Stimulated activated CD8-positive, alpha-beta memory T cell treated with anti-CD3 and anti-CD28 coated beads, Interleukin-7, amount 100 ng/mL, for 1 hour (primary cell): ENCODE measurements at places on chromosomes 6 and 20.

GRCh38 chr20:44014807-44015732, 100.4 kb downstream of the TOX2 start:
- no peak for DNase-seq

GRCh38 chr6:150510576-150510975, 89.1 kb upstream of the PLEKHG1 start:
- DNase-seq = no peak

DNA sequence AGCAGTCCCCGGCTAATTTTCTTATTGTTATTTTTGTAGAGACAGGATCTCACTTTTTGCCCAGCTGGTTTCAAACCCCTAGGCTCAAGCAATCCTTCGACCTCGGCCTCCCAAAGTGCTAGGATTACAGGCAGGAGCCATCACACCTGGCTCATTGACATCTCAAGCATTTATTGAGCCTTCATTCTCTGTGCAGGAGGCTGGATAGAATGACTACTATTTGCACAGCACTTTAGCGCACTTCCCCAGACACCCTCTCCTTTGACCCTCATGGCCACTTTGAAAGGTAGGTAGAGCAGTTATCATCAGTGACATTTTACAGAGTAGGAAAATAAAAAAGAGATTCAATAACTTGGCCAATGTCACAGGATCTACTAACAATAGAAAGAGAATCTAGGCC, 124.0 kb upstream of the STXBP5 start:
- DNase-seq = no peak

DNA sequence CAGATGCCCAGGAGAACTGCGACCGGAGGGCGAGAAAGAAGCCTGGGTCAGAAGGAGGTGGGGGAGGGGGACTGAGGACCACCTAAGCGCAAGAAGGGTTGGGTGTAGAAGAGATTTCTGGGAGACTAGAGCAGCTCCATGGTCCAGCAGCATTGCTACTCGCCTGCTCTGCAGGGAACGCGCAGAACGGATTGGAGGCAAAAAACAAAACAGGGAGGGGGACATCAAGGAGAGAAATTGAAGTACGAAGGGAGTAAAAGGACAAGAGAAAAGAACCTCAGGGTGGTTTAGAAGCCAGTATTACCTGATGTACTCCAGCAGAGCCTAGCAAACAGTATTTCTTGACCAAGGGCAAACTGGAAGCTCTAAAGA, 537 bp upstream of the GABBR1 start:
- no peak for DNase-seq

- DNase-seq = no peak
Measured at GRCh38 chr6:23213193-23213592, 643.8 kb downstream of the HDGFL1 start.

GRCh38 chr6:21478883-21479539, 114.5 kb upstream of the SOX4 start:
- no peak for DNase-seq

DNA sequence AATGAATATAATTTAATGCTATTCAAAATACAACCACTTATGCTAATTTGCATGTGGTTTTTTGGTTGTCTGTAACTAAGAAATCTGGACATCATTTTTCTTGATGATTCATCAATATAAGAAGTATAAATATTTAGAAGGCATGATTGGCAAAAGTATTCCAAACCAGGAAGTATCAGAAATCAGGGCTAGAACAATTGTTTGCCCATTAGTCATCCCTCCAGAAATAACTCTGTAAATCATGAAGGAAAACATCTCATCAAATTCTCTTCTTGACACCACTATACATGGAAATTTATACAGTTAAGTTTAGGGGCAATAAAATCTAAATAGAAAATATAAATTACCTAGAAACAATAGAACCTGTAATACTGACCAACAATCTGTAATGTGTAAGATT, 554.7 kb upstream of the HS3ST5 start:
- no peak for DNase-seq

GRCh38 chr6:151290877-151291721, 51.3 kb downstream of the AKAP12 start:
- DNase-seq = no peak

DNA sequence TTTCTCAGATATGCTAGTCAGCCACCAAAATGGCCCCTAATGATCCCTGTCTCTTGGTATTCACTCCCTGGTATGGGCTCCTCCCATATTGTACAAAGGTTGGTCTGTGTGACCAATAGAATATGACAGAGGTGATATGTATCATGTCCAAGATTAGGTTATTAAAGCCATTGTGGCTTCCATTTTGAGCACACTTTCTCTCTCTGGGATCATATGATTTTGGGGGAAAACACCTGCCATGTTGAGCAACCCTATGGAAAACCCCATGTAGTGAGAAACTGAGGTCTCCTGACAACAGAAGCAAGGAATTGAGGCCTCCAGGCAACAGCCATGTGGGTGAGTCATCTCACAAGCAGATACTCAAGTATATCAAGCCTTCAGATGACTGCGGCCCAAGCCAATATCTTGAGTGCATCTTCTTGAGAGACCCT, 7.1 kb upstream of the ZNF318 start:
- DNase-seq = no peak

GRCh38 chr6:138240476-138241245, 22.4 kb upstream of the PBOV1 start:
- DNase-seq = no peak

GRCh38 chr6:168455847-168456530, 15.0 kb downstream of the SMOC2 start:
- DNase-seq = no peak

DNA sequence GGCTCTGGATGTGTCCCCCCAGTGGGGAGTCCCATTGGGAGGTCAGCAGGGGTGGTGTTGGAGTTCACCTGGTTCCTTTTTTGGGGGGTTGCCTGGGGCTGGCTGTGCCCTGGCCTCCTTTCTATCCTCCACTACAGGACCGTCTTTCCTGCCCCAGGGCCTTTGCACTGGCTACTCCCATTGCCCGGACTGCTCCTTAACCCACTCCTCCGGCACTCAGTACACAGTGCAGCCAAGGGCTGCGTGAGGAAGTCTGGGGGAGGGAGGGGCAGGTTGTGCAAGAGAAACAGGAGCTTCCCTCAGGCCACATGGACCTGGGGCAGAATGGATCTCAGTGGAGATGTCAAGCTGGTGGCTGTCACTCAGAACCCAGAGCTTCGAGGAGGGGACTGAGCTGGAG, 429.3 kb upstream of the SULF2 start:
- DNase-seq = no peak

DNA sequence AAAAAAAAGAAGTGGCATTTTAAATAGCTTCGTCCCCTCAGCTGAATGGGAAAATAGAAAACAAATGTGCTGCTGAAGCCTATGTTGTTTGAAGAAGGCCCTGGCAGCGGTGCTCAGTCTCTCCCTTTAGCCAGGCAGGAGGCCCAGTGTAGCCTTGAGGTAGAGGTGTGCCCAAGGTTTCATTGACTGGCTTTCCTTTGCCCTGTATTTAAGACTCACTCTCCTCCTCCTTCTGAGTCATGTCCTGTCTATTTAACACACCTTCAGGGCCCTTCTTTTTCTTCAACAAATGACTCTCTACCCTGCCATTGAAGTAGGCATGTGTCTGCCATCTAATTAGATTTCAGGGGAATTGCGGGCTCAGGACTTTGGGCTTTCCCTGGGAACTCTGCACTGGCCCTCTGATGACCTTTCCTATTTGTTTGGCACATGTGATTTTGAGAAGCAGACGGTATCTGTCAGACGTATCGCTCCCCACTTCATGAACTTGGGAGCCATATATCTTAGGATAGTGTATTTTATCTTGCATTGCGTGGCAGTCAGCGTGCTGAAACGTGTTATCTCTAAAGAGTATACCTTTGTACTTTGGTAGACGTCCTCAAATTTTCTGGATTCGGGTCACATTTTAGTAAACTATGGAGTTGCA, 4.3 kb downstream of the TJAP1 start:
- no peak for DNase-seq

GRCh38 chr20:37764333-37764935, 70.6 kb downstream of the CTNNBL1 start:
- no peak for DNase-seq

GRCh38 chr6:157570104-157570503, 189.1 kb downstream of the ZDHHC14 start:
- no peak for DNase-seq

GRCh38 chr20:37726971-37727956, 33.4 kb downstream of the CTNNBL1 start:
- DNase-seq = no peak

DNA sequence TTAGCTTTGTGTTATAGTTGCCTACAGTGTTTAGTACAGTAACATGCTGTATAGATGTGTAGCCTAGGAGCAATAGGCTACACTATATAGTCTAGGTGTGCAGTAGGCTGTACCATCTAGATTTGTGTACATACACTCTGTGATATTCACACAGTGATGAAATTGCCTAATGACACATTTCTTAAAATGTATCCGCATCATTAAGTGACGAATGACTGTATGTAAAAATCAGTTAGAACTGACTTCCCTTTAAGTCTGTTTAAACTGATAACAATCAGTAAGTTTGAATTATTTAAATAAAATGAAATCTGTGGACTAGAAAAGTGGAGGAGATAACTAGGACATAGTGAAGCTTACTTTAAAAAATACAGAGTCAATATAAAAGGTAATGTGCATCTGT, 176.1 kb downstream of the CDKAL1 start:
- no peak for DNase-seq

DNA sequence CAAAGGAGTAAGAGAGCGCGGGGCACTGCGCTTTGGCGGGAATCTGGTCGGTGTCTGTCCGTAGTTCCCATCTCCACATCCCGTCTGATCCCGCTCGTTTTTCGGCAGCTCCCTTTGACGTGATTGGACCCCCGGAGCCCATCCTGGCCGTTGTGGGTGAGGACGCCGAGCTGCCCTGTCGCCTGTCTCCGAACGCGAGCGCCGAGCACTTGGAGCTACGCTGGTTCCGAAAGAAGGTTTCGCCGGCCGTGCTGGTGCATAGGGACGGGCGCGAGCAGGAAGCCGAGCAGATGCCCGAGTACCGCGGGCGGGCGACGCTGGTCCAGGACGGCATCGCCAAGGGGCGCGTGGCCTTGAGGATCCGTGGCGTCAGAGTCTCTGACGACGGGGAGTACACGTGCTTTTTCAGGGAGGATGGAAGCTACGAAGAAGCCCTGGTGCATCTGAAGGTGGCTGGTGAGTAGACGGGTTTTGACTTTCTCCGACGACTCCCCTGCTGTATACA, 1.4 kb downstream of the BTN1A1 start:
- no peak for DNase-seq

DNA sequence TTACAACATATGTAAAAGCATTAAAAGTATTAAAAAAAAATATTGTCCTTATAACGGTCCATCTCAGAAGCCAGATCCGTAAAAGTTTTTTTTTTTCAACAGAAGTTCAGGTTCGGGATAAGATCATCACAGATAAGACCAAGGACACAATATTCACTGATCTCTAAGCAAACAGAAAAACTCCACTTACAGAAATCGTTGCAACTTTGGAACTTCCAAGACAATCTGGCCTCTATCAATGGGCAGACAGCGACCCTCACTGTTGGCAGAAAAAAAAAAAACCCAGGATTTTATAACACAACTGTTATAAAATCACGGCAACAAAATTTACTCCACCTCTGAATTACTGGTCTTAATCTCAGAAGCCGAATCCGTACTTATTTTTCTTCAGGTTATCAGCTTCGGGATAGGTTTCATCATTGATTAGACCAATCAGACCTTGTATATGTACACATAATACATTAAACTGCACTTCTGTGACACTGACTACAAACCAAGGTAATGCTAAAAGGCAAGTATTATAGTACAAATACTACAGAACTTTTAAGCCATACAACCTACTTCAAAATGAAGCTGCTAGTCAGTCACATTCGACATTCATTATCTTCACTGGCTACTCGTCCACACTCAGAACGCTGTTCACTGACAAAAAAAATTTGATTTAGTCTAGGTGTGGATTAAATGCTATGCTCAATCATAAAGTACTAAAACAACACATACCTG, 34.7 kb upstream of the SYNCRIP start:
- no peak for DNase-seq

DNA sequence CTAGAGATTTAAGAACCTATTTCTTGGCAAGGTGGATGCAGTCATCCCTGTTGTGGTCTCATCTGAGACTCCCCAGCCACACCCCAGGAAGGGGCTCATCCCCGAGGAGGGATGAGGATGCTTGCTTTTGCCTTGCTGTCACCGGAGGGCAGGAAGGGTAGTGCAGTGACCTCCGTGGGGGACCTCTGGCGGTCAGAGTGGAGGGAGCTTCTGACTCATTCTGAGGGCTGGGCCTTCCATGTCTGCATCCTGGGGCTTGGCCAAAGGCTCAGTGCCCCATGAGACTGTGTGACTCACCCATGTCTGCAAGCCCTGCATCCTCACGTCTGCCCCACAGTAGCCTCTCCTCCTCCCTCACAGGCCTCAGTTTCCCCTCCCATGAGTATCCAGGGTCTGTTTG, 38.7 kb downstream of the UQCC2 start:
- DNase-seq = no peak

- DNase-seq = no peak
Measured at GRCh38 chr6:15264902-15265761, 19.3 kb downstream of the JARID2 start.

DNA sequence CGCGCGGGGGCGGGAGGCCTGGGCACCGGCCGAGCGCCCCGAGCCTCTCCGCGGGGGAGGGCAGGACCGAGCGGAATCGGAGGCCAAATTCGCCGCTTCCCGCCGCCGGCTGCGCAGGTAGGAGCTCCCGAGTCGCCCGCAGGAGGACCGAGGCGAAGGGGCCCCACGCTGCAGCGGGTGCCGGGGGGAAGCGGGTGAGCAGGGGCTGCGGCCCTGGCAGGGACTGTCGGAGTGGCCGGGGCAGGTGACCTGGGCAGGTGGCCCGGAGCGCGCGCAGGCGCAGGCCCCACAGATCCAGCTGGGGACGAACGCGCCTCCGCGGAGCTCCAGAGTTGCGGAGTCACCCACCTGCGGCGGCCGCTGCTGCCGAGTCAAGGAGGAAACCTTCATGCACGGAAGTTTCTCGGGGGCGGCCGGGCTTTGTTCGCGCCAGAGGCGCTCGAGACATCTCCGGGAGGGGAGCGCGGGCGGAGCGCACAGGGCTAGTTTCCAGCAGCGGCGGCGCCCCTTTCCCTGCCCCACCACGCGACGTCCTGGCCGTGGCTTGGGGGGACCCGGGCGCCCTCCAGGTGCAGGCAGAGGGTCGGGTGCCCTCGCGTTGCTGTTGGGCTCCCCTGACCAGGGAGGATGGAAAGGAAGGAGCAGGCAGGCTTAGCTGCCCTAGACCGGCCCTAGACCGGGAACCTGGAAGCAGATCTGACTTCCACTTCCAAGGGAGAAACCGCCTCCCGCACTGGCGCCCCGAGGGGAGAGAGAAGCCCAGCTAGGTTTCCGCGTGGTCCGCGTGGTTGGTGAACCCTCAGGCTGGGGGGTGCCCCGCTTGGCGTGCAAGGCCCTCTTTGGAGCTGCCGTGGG, 590 bp downstream of the SLCO4A1 start:
- no peak for DNase-seq
